MCF 10A (cell line): ENCODE measurements at places on chromosomes 16 and 17.
A peak's percentile ranks its signal among the peaks of the same experiment; 100 is the strongest.

DNA sequence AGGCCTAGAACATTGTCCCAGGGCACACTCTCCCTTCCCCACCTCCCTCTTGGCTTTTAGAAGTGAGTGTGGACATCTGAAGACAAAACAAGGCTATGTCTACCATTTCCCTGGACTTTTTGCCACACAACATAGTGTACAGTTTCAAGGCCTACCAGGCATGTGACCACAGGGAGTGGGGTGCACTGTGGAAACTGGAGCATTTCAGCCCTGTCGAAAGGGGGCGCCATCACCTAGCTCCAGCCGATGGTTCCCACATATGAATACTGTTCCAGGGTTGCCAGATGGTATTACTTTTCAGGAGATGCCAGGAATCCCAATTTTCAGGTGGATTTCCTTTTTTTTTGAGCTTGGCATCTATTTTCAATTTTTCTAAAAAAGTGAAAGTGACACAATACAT lies 140.7 kb downstream of the KATNIP start:
- DNase-seq: peak; percentile 9

DNA sequence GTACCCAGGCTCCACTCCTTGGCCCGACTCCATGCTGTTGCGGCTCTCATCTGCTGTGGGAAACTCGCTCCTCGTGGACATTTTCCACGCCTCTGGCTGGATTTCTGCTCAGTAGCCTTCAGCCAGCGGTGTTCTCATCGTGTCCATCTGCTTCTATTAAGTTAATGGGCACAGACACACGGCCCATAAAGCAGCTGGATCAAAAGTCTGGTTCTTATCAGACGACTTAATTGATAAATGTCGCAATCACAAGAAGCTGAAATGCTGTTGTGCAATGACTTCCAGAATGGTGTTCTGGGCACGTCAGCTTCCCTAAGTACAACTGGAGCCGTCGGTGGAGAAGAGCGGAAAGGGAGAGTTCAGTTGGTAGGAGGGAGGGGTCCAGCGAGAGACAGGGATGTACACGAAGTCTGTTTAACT lies 211.7 kb upstream of the CHMP6 start:
- peak; percentile 28 for DNase-seq

DNA sequence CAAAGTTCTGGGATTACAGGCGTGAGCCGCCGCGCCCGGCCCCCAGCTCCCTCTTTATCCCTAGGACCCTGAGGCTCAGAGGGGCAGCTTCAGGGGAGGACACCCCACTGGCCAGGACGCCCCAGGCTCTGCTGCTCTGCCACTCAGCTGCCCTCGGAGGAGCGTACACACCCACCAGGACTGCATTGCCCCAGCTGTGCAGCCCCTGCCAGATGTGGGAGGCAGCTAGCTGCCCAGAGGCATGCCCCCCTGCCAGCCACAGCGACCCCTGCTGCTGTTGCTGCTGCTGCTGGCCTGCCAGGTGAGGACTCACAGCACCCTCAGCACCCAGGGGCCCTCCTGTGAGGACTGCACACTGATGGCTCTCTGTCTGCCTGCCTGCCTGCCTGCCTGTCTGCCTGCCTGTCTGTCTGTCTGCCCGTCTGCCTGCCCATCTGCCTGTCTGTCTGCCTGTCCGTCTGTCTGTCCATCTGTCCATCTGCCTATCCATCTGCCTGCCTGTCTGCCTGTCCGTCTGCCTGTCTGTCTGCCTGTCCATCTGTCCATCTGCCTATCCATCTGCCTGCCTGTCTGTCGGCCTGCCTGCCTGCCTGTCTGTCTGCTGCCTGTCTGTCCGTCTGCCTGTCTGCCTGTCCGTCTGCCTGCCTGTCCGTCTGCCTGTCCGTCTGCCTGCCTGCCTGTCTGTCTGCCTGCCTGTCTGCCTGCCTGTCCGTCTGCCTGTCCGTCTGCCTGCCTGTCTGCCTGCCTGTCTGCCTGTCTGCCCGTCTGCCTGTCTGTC lies 5.0 kb downstream of the GCGR start:
- DNase-seq: no peak

DNA sequence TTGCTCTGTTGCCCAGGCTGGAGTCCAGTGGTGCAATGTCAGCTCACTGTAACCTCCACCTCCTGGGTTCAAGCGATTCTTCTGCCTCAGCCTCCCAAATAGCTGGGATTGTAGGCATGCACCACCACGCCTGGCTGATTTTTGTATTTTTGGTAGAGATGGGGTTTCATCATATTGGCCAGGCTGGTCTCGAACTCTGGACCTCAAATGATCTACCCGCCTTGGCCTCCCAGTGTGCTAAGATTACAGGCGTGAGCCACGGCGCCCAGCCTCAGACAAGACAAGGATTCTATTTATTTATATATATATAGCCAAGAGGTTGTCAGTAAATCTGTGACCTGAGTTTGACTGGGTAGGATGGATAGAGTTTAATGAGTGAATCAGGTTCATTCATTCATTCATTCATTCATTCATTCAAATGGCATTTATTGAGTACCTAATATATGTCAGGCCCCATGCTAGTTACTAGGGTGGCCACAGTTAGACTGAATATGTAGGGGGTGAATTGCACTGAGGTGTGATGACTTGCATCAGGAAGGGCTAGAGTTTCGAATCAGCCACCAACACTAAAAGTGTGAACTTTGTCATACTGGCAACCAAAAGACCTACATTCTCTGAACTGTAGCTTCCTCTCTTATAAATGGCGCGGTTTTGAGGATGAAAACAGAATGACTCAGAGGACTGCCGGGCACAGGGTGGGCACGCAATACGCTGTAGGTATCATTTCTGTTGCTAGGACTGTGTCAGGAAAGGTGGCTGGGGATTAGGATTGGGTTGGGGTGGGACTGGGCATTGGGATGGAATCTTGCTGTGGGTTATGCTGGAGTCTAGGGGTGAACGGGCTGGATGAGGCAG lies 37.8 kb downstream of the ITGAE start:
- no peak for DNase-seq

DNA sequence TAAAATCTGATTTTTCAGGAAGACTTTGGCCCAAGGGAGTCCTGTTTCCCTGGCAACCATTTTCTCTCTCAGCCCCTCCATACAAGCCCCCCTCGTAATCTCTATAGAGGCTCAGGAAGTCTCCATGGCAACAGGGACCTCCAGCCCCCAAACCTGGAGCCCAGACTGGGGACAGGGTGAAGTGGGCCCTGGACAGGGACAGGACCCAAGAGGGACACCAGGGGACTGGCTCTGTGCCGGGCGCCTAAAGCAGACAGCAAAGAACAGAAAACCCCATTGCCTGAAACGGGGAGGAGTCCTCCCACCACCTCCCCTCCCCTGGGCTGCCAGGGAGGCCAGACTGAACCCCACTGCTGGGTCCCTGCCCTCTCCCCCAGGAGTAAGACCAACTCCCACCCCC lies 40.6 kb downstream of the CPNE2 start:
- no peak for DNase-seq

DNA sequence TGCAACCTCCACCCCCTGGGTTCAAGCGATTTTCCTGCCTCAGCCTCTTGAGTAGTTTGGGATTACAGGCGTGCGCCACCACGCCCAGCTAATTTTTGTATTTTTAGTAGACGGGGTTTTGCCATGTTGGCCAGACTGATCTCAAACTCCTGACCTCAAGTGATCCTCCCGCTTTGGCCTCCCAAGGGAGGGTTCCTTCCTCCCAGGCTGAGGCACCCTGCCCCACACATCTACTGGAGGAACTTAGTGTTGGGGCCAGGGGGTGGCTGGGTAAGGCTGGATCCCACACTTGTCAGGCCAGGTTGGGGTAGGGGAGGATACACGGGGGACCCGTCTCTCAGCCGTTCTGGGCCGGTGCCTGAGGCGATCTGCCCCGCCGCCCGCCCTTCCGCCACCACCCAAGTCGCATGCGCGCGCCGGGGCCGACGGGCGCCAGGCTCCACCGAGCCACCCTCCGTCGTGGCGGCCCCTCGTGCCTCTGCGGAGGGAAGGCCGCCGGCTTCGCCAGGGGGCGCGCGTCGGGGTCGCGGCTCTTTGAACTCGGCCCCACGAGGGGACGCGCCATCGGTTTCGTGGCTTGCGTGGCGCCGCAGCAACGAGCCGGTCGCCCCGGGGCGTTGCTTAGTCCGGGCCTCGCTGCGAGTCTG lies 15.9 kb downstream of the GRB7 start:
- DNase-seq: no peak

- no peak for DNase-seq
Observed at GRCh38 chr16:8972843-8973586, 9.3 kb upstream of the USP7 start.

DNA sequence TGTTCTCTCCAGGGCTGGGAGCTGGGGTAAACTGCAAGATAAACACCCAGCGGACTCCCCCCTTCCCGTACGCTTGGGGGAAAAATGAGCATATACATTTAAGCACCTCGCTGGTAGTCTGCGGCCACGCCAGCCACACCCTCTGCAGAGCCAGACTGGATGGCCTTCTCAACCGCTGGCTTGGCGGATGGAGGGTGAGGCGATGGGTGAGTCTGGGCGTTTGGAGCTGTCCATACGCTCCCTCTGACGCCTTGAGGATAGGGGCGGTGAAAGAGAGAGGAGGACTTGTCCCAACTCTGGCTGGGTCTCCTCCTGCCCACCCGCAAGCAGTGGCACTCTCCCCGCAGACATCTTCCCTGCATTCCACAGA lies 1.0 kb downstream of the ITGA3 start:
- DNase-seq: peak; percentile 57

DNA sequence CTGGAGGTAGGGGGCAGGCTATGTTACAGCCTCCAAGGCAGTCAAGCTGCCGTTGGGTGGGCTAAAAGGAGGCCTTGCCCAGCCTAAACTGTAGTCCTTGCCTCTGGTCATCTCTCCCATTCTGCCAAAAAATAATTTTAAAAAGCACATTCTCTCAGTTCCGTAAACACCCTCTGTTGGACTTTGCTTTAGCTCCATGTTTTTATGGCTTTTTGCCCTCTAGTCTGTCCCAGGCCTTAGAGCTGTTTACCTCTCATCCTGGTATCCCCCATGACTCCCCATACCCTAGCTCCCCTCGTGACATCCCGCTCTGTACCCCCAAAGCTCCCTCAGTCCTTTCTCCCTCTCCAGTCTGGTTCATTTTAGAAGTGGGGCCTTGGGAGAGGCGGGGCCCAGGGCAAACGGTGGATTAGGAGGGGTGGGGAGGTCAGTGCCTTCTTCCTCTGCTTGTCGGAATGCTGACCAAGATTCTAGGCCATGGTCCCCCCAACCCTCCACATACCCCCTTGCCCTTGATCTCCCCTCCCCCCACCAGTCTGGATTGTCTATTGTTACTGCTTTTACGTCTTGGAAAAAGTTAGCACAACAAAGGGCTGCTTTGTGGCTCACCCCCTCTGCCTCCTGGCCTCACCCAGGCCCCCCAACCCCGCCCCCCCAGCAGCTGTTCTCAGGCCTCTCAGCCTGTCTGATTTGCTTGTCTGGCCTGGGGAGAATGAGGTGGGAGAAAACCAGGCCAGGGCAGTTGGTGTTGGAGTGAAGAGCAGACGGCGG lies 18.4 kb downstream of the GJD3 start:
- no peak for DNase-seq

- peak; percentile 52 for DNase-seq
Observed at GRCh38 chr17:48259694-48260291, 152.2 kb downstream of the SNX11 start.

DNA sequence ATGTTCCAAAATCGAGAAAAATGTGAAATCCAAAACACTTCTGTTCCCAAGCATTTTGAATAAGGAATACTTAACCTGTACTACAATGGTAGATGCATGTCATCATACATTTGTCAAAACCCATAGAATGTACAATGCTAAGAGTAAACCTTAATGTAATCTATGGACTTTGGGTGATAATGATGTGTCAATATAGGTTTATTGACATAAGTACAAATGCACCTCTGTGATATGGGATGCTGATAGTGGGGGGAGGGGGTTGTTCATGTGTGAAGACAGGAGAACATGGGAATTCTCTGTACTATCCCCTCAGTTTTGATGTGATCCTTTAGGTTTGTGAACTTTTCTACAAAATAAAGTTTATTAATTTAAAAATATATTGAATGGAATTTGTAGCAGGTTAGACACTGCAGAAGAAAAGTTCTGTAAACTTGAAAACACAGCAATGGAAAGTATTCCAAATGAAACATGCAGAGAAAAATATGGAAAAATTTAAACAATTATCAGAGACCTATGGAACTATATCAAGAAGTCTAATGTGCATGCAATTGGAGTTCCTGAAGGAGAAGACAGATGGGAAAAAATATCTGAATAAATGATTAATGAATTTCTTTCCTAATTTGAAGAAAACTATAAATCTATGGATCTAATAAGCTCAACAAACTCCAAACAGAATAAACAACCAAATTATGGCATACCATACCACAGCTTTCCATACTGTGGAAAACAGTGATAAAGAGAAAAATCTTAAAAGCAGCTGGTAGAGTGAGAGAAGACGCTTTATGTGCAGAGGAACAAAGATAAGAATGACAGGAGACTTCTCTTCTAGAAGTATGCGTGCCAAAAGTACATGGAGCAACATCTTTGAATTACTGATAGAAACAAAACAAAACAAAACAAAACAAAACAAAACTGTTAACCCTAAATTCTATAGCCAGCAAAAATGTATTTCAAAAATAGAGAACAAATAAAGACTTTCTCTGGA lies 34.7 kb upstream of the MSI2 start:
- no peak for DNase-seq

DNA sequence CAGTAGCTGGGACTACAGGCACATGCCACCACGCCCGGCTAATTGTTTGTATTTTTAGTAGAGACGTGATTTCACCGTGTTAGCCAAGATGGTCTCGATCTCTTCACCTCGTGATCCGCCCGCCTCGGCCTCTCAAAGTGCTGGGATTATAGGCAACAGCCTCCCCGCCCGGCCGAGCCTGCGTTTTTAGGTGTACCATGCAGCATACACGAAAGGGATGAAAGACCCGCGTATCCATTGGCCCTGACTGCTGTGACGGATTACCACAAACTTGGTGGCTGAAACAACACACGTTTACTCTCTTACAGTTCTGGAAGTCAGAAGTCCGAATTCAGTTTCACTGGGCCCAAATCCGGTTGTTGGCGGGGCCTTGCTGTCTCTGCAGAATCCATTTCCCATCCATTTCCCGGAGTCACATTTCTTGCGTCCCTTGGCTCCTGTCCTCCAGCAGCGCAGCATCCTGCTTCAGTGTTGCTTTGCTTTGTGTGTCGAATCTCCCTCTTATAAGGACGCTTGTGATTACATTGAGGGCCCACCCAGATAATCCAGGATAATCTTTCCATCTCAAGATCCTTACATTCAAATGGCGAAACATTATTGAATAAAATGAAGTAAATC lies 8.3 kb upstream of the GUCY2D start:
- no peak for DNase-seq
